ENCODE measurements at places on chromosomes 11 and 22.
A peak's percentile ranks its signal among the peaks of the same experiment; 100 is the strongest.

DNA sequence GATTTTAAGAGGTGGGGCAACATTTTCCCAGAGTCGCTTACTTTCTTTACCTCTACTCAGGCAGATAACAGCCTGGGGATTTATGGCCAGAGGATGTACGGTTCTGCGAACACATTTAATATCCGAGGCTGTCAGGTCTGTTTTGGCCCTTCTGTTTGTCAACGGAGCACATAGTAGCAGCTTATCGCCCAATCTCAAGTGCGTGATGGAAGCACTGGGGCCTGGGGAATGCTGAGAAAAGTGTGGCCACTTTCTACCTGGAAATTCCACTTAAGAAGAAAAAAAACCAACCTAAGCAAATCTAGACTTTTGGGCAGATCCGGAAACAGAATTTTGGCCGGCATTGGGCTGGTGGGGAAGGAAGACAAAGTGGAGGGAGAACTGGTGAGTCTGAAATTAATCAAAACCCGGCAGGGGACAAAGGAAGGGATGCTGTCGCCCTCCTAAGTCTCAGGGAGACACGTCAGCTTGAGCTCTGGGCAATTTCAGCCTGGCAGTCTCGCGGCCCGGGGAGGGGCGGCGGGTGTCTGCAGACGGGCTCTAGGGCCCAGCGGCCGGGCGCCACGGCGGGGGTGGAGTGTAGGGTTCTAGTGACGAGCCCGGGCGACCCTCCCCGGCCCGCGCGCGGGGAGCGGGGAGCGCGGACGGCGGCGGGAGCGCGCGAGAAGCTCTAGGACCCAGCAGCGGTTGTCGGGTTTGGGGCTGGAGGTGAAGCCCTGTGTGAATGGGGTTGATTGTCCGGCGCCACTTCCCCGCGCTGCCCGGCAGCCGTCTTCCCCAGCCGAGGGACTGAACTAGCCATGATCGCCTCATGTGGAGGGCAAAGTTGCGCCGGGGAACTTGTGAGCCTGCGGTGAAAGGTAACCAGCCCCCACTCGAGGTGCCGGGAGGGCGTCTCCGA is at the start of gene AMOTL1:
TSS of gene AMOTL1 (plus strand) at position 656 of the 901 bp plus-strand sequence. CDS start at position 812, 156 bp downstream.
- peak; percentile 87 for DNase-seq

DNA sequence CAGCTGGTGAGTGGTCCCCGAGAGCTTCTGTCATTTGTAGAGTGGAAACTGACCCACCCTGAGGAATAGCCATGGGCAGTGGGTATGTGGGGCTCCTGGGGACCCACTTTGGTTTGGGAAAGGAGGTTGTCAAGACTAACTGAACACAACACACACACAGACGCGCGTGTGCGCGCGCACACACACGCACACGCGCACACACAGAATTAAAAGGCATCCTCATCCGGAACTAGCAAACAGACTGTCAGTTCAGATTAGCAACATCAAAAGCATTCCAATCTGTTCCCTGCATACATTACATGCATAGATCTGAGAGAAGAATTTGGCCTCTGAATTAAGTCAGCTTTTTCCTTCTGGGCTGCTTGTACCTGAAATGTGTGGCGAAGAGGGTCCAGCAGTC is 284.7 kb downstream of the ST3GAL4 start:
- no peak for DNase-seq

- no peak for DNase-seq
These were observed 20.3 kb downstream of the WNT11 start for GRCh38 chr11:76185931-76186401.

- DNase-seq, result peak; percentile 66
These were observed 55.9 kb downstream of the PPFIA1 start for GRCh38 chr11:70326365-70326811.

DNA sequence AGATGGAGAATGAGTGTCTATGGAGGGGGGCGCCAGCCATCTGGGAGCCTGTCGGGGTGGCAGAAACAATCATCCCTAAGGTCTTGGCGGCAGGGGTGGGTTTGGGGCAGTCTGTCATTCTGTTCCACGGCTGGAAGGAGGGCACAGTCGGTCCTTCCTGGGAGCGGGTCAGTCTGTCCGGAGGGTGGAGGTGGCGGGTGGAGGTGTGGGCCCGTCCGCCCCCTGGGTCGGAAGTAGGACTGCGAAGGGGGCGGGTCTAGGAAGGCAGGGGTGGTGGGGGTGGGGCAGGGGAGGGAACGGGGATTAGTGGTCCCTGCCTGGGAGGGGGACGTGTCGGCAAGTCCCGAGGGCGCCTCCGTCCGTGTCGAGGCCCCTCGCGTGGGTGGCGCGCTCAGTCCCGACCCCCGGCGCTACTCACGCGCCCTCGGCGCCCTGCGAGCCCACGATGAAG is 461 bp downstream of the TBC1D10A start:
- DNase-seq, result no peak

DNA sequence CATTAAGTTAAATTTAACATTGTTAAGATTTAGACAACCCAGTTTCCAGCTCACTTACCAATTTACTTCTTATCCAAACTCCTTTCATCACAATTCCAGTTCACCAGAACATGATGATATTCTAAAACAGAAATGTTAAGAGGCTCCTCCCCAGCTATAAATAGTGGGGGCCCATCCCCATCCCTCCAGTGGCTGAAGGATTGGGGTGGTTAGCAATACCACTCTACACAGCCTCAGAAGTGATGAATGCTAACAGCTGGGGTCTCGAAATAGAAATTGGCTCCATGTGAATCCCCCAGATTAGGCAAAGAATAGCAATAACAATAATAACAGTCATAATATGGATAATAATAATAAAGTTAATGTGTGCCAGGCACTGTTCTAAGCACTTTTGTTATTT is 97.9 kb upstream of the NCAM1 start:
- DNase-seq, result peak; percentile 8

Data from LHCN-M2 (cell line).